Muscle of leg (tissue), 16 donors: ENCODE measurements at places on chromosomes 11 and 22. TPM values are rescaled to one million over a fixed set of nuclear protein-coding genes. Genes with fewer than 3 reads are reported as not detected.
A peak's percentile ranks its signal among the peaks of the same experiment; 100 is the strongest.

Gene IGF2
- 4,950 TPM for polyA plus RNA-seq

- peak overlapping the region; percentile 35 for H3K27ac ChIP-seq
- H3K4me1 ChIP-seq = peaks cover 31% of the 10 kb centered on the region
- H3K36me3 ChIP-seq = no peaks in the 10 kb centered on the region
- H3K27me3 ChIP-seq = peaks cover 28% of the 10 kb centered on the region
- DNase-seq = peak; percentile 60
- peak overlapping the region; percentile 47 for H3K4me3 ChIP-seq
Observed at GRCh38 chr22:44668190-44668885, 33.7 kb upstream of the PRR5 start.

DNA sequence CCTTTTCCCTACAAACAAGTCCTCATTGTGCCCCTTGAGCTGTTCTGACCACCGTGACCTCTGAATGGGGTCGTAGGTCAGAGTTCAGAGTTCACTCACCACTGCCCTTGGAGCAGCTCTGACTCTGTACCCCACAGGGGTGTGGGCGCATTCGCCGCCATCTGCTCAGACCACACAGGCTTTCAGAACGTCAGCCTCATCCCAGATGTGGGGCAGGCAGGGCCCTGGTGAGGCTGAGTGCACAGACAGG, 14.8 kb upstream of the MUC5B start:
- no peaks in the 10 kb centered on the region for H3K4me1 ChIP-seq
- DNase-seq = no peak
- no peak overlapping the region for H3K4me3 ChIP-seq

DNA sequence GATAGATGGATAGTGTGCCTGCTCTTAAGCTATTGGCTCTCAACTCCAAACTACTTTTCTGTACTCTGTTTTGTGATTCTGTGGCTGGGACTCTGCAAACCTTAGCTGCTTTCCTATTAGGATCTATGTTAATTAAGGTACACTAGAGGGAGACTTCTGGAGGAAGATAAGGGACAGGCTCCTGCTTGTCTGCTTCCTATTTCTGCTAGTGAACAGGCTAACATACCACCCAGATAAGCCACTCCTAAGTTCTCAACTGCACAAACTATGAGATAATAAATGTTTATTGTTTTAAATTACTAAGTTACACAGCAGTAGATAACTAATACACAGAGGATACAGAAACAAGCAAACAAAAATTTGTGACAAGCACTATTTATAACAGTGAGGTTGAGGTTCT, 10.2 kb upstream of the NXPE2 start:
- no peaks in the 10 kb centered on the region for H3K36me3 ChIP-seq
- no peak overlapping the region for H3K27ac ChIP-seq
- no peak overlapping the region for H3K4me3 ChIP-seq
- no peaks in the 10 kb centered on the region for H3K4me1 ChIP-seq
- no peaks in the 10 kb centered on the region for H3K27me3 ChIP-seq
- DNase-seq = no peak

Gene OTOG
- polyA plus RNA-seq = 0.05 TPM

GRCh38 chr11:12150831-12151382, 40.5 kb downstream of the MICAL2 start:
- H3K27ac ChIP-seq = no peak overlapping the region
- H3K27me3 ChIP-seq = no peaks in the 10 kb centered on the region
- no peak for DNase-seq
- H3K4me1 ChIP-seq = no peaks in the 10 kb centered on the region
- H3K36me3 ChIP-seq = no peaks in the 10 kb centered on the region

DNA sequence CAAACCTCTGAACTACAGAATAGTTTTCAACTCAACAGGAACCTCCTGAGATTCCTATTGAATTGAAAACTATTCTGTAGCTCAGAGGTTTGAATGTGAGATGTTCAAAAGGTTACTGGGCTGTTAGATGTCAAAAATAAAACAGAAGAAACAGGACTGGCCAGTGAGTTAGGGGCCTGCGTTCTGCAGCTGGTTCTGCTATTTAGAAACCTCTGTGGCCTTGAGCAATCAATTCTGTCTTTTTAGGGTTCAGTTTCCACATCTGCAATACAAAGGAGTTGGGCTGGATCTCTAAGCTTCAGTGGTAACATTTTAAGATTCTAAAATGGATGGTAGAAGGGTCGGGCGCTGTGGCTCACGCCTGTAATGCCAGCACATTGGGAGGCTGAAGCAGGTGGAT, 55.8 kb downstream of the CLMP start:
- DNase-seq = no peak
- peaks cover 11% of the 10 kb centered on the region for H3K4me1 ChIP-seq

- H3K4me1 ChIP-seq = peaks cover 19% of the 10 kb centered on the region
- no peaks in the 10 kb centered on the region for H3K36me3 ChIP-seq
- no peak for DNase-seq
- no peak overlapping the region for H3K27ac ChIP-seq
- no peak overlapping the region for H3K4me3 ChIP-seq
Observed at GRCh38 chr22:32545801-32546200, 71.2 kb downstream of the FBXO7 start.

DNA sequence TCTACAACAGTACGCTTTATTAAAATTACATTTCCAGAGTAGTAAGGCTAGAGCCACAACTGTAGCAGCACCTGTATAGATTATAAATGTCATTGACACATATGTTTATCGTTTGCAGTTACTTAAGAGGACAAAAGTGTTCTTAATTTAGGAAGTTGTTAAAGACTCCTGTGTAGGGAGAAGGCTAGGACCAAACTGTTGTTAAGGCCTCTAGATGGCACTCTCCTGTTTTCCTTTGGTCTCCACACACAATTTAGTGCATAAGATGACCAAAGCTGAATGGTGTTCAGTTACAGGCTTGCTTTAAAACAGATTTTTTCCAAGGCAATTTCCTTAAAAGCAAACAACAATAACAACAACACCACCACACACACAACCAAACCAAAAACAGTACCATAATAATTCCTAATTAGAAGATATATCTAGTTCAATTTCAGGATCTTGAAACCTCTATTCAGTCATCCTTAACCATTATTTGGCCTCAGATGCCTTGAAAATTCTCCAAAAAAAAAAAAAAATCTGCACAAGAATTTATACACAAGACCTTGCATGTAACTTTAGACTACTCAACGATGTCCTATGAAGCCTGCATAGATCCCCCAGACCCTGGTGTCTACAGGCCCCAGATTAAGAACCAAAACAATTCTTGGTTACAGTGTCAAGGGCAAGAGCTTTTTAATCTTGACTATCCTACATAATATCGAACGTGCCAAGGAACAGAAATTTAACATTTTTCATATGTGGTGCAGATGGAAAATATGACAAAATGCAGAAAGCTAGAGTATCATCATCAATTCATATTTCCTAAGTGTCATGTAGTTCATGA, 42.6 kb upstream of the APOA1 start:
- peaks cover 6% of the 10 kb centered on the region for H3K4me1 ChIP-seq
- peaks cover 9% of the 10 kb centered on the region for H3K36me3 ChIP-seq
- no peaks in the 10 kb centered on the region for H3K27me3 ChIP-seq
- H3K4me3 ChIP-seq = no peak overlapping the region
- H3K27ac ChIP-seq = peak overlapping the region; percentile 65

DNA sequence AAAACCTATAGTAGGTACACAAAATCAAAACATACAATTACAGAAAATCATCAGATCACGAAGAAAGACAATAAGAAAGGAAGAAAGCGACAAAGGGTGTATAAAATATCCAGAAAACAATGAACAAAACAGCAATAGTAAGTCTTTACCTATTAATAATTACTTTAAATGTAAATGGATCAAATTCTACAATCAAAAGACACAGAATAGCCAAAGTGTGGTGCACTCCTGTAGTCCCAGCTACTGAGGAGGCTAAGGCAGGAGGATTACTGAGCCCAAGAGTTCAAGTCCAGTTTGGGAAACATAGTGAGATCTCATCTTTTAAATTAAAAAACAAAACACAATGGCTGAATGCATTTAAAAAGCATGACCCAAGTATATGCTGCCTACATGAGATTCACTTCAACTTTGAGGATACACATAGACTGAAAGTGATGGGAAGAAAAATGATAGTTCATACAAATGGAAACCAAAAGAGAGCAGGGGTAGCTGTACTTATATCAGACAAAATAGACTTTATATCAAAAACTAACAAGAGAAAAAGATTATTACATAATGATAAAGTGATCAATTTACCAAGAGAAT, 40.6 kb downstream of the ASCL2 start:
- H3K4me1 ChIP-seq = no peaks in the 10 kb centered on the region
- H3K27ac ChIP-seq = no peak overlapping the region
- H3K36me3 ChIP-seq = no peaks in the 10 kb centered on the region
- no peak overlapping the region for H3K4me3 ChIP-seq
- peaks cover 6% of the 10 kb centered on the region for H3K27me3 ChIP-seq
